CD8-positive, alpha-beta memory T cell (primary cell): ENCODE measurements at places on chromosomes 5 and 9.

DNA sequence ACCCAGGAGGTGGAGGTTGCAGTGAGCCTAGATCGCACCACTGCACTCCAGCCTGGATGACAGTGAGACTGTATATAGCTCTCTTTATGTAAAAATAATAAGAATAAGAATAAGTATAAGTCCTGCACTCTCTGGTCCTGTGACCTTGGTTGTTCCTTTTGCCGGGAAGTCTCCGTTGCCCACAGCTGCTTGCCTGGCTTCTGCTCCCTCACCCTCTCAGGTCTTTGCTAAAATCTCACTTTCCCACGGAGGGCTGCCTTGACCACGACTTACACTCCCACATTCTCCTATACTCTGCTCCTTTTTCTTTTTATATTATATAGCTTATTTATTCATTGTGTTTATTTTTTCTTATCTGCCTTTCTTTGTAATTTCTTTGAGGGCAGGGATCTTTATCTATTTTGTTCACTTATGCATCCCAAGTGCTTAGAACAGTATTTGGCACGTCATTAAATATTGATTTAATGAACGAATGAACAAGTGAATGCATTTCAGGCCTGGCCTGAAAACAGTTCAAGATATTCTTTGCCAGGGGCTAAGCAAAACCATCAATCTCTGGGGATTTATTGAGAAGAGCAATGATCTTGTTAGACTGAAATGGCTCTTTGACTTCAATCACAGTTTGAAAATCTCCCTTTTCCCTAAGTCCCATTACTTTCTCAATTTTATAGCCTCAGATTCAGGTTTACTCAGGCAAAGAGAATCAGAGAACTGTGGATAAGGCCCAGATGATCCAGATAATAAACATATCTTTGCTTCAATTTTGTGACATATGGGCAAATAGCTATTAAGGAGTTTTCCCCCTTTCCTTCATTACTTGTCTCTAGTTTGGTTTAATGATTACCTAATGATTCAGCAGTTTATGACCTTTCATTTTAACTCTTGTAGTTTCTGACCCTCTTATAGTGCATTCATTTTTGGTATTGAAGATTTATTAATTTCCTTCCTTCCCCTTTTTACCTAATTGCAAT lies 60.8 kb upstream of the TMC1 start:
- H3K27ac ChIP-seq = no peak overlapping the region
- no peaks in the 10 kb centered on the region for H3K27me3 ChIP-seq
- no peaks in the 10 kb centered on the region for H3K36me3 ChIP-seq
- no peaks in the 10 kb centered on the region for H3K4me1 ChIP-seq
- H3K4me3 ChIP-seq = no peak overlapping the region
- DNase-seq = no peak

GRCh38 chr5:100546001-100546400 lies 10.8 kb downstream of the FAM174A start:
- no peak overlapping the region for H3K27ac ChIP-seq
- H3K36me3 ChIP-seq = no peaks in the 10 kb centered on the region
- H3K4me3 ChIP-seq = no peak overlapping the region
- no peaks in the 10 kb centered on the region for H3K27me3 ChIP-seq
- DNase-seq = no peak

- peak; percentile 61 for DNase-seq
- H3K4me1 ChIP-seq = no peaks in the 10 kb centered on the region
- H3K27ac ChIP-seq = no peak overlapping the region
- H3K27me3 ChIP-seq = no peaks in the 10 kb centered on the region
- no peaks in the 10 kb centered on the region for H3K36me3 ChIP-seq
Measured at GRCh38 chr9:36873247-36873875, 160.7 kb downstream of the PAX5 start.

DNA sequence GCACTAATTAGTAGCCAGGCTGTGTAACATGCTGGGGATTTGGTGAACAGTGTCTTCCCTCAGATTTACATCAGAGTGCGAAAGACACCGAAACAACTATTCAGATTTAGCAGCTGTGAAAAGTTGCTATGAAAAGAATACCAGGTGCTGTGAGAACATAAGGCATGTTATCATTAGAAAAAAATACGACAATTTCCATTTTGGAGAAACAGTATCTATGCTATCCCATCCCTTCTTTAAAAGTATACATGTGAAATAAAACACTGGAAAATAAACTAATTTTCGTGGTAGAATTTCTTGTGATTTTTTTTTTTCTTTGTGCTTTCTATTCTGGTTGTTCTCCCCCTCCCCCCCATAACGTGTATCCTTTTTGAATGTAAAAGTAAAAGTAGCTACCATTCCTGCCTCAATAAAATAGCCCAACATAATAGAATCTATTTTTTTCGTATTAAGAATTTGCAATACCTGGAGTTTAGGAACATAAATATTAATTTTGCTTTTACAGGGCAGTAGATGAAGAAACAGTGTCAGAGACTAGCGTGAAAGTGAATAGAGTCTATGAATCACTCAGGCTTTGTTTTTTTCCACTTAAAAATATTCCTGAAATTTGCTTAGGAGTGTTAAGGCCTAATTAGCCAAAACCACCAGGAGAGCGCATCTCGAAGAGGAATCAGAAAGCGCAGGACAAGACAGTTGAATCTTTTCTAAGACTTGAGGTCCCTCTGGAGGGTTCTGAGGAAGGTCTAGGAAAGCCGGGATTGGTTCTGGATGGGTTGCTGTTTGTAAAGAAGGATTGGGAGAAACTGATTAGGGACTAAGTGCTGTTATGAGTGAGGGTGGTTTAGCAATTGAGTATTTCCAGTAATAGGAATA lies 813 bp upstream of the SLU7 start:
- no peaks in the 10 kb centered on the region for H3K27me3 ChIP-seq
- peaks cover 42% of the 10 kb centered on the region for H3K4me1 ChIP-seq
- H3K36me3 ChIP-seq = peaks cover 7% of the 10 kb centered on the region

DNA sequence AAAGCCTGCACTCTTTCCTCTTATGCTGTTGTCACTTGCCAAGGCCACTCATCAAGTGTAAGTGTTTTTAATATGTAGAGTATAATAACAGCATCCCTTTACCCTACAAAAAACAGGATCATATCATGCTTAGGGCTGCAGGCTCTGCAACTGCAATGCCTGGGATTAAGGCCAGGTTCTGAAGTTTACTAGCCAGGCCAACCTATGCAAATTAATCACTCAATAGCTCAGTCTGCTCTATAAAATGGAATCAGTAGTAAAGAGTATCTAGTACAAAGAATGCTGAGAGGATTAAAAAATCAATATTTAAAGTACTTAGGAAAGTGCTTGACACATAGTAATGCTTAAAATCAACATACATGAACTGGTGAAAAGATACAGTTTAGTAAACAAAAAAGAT lies 253.3 kb downstream of the EDIL3 start:
- H3K4me3 ChIP-seq = no peak overlapping the region
- H3K27ac ChIP-seq = no peak overlapping the region
- no peak for DNase-seq
- no peaks in the 10 kb centered on the region for H3K4me1 ChIP-seq
- H3K36me3 ChIP-seq = no peaks in the 10 kb centered on the region
